AG20443 (cell line): ENCODE measurements at places on chromosomes 2 and 18.

GRCh38 chr2:163802284-163802683 is 66.5 kb upstream of the FIGN start:
- no peak for DNase-seq

DNA sequence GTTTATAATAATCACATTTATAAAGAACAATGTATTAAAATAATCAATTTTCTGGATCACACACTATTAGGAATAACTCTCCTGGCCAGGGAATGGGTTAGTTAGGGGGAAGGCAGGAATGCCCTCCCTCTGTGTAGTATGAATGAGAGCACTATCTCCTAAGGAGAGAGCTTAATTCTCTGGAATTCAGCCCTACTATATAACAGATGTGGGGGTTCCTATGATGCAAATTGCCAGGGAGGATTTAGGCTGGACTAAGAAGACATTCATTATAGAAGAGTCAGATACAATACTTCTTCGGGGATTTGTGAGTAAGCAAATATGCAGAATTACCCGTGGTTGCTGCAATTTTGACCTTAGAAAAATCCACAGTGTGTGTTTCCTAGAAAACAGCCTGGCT is 250.1 kb upstream of the VRK2 start:
- DNase-seq, result no peak

- DNase-seq, result no peak
Measured at GRCh38 chr18:68478246-68478645, 236.7 kb downstream of the TMX3 start.

- DNase-seq, result no peak
Measured at GRCh38 chr2:71531522-71532047, 78.2 kb downstream of the DYSF start.

DNA sequence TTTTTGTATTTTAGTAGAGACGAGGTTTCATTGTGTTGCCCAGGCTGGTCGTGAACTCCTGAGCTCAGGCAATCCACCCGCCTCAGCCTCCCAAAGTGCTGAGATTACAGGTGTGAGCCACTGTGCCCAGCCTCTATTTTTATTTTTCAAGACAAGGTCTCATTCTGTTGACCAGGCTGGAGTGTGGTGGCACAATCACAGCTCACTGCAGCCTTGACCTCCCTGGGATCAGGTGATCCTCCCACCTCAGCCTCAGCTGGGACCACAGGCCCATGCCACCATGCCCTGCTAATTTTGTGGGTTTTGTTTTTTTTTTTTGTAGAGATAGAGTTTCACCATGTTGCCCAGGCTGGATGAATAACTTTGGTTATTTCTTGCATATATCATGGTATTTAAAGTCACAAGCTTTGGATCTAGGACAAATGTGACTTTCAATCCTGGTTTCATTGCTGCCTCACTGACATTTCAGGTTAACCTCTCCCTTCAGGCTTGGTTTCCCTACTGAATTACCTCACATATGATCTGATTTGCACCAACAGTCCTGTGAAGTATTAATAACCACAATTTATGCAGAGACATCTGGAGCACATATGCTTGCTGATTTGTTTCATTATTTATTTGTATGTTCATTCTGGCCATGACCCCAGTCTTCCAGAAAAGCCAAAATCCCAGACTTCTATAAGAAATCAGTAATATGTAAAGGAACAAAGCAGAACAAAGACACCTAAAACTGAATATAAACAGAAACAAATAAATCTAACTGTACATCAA is 17.5 kb upstream of the RAB31 start:
- DNase-seq, result no peak

DNA sequence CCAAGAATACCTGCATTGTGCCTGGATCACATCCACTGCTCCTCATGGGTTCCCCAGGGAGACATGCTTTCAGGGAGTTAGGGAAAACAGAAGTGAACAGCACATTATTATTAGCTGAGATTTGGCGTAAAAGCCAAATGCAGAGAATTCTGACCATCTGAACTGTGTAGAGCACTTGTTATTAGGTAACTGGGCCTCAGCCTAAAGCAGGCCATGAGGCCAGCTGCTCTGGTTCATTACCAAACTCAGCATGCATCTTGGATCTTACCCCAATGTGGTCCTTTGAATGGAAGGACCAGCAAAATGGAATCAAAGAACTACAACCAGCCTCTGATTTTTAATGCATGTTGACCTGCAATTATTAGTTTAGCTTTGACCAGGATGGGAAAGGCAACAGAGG is 322.3 kb downstream of the KCNS3 start:
- DNase-seq, result no peak

- no peak for DNase-seq
Measured at GRCh38 chr18:8803063-8803795, 97.9 kb downstream of the MTCL1 start.

GRCh38 chr2:96897491-96898134 is 27.7 kb upstream of the SEMA4C start:
- DNase-seq, result no peak

DNA sequence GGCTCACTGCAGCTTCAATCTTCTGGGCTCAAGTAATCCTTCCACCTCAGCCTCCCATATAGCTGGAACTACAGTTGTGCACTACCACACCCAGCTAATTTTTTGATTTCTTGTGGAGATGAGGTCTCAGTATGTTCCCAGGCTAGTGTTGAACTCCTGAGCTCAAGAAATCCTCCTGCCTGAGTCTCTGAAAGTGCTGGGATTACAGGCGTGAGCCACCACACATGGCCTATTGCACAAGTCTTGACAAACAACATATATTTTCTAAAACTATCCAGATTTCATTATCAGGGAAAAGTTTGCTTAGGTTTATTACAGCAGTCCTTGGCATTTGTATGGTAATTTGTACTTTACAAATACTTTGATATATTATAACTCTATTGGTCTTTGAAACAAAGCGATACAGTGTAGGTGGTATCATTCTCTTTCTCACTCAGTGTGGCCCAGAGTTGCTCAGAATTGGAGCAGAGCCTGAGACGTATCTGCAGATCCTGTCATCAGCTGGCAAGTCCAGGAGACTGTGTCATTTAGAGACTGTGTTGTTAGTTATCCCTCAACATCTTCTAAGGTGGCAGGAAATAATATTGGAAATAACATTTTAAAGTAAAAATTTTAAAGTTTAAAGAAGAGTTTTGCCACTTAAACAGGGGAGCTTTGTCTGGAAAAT is 41.4 kb downstream of the PDK1 start:
- no peak for DNase-seq

DNA sequence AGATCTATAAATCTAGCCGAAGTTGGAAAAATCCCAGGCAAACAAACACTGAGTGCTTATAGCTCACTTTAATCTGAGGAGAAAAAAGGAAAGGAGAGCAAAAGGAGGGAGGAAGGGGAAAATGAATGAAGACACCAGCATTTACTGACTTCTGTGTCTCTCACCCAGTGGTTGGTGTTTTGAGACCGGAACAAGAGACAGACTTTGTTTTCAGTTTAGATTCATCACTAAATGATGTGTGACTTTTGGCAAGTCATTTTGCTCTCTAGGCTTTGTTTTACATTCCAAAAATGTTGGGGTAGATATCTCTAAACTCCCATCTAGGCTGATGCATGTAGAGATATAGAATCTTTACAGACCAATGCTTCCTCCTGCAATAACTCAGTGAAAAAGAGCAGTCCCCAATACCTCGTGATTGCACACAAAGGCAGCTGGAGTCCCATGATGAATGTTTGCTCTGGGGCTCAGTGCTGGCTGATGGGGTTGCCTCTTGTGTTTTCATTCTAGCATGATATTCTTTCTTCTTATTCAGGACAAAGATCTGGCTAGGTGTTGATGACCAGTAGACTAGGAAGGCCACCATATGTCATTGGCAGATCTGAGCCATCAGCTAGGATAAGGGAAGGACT is 51.4 kb downstream of the TRIB2 start:
- no peak for DNase-seq

DNA sequence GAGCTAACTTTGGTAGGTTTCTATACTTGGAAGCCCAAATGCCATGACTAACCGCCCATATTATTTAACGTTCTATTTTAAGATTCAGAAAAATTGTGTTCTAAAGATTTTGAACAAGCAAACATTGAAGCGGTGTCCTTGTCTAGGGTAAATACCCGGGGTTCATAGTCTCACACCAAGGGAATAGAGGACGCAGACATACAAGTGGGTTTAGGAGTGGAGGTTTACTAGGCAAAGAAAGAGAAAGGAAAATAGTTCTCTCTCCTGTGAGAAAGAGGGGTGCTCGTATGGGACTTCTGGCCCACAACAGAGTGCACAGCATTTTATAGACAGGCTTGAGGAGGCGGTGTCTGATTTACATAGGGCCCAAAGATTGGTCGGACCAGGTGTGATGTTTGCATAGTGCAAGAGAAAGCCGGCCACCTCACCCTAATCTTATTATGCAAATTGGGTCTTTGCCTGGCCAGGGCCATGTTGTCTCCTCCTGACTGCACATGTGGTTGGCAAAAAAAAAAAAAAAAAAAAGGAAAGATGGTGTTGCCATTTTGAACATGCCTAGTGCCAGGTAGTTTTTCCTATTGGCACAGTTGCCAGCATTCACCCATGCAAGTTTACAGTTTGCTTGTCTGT is 1062.6 kb downstream of the LRP1B start:
- no peak for DNase-seq

GRCh38 chr2:218895759-218896500 is 15.3 kb downstream of the WNT10A start:
- DNase-seq, result no peak

DNA sequence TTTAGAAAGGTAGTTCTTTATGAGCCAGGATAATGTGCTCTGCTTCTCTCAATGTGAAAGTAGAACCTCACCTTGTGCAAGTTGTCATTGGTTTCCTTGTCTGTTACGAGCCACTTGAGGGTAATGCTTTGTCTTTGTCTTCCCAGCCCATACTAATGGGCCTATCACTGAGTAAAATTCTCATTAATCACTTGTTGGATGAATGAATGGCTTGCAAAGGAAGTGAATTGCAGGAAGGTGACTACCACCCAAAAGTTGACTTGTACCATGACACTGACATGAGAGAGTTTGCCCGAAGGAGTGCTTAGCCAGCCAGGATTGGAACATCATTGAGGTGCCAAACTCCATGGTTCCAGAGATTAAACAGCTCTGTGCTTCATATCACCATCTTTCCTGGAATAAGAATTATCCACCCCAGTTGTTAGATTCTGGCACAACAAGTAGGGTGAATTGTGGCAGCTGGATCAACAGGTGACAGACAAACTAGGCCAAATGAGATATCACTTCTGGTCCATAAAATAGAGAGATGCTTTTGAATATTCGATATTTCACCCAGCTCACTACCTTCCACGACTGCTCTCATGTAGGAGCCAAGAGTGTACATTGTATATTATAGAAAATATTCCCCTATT is 20.5 kb upstream of the CD28 start:
- DNase-seq, result no peak

- DNase-seq, result no peak
Measured at GRCh38 chr2:41829052-41829451, 218.8 kb upstream of the PKDCC start.

- peak; percentile 17 for DNase-seq
Measured at GRCh38 chr2:69092857-69093256, 79.9 kb downstream of the ANTXR1 start.

GRCh38 chr2:17107151-17107550 is 411.1 kb downstream of the RAD51AP2 start:
- DNase-seq, result no peak

DNA sequence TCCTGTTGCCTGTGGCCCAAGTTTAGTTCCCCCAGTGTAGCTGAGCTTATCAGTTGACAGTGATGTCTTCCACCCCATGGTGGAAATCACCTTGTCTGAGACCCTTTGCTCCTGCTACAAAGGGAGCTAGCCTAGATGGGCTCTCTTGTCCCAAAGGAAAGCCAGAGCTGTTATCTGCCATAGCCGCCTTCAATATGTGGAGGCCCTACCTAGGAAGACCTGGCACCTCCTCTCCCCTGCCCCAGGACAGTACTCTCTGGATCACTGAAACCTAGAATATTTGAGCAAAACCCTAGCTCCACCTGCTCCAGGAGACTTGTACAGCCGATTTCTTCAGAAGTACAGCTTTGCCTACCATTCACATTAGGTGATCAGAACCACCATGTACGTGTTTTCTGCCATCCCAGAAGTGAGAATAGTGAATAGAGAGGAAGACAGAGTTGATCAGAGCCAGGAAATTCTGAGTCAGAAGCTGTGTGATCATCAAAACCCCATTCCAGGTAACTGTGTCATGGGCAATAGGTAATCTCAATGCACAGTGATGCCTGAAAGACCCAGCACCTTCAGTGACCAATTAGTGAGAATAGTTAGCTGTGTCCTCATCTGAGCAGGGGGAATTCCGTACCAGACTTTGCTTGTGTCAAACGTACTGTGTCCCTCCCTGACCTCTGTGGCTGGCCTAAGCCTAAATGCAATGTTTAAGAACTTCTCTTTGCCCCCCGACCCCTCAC is 138.4 kb upstream of the ALPP start:
- no peak for DNase-seq

- DNase-seq, result no peak
Measured at GRCh38 chr18:36307513-36307912, 10.0 kb downstream of the FHOD3 start.

DNA sequence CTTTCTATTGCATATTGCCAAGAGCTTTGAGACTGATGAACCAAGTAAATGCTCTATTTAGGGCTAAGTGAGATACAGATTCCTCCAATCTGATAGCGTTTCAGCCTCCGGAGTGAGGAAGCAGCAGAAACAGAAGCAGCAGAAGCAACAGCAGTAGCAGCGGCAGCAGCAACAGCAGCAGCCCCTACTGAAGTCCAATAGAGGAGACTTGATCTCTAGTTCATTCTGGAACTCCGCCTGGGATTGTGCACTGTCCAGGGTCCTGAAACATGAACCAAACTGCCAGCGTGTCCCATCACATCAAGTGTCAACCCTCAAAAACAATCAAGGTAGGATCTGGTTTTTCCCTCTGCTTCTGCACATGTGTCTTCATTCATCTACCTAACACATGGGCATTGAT is at the start of gene DPP10:
Gene DPP10, plus strand, starts transcription at position 132 of the 400 bp plus-strand sequence.
- DNase-seq, result no peak

DNA sequence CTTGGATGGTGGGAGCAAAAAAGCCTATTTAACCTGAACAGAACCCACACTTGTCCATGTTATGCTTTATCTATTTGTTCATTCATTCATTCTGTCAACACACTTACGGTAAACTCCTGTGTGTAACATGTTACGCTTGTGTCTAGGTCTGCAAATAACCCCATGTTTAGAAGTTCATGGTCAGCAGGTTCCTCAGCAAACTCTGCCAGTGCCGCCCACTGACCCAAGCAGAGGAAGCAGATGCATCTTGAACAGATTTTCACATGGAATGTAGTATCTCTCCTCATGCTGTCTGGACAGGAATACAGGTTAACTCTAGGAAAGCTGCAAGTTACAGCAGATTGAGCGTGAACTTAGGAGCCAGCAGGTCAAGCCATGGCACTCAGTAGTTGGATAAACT is 213.7 kb upstream of the COPS8 start:
- no peak for DNase-seq

GRCh38 chr2:111662039-111662770 is 221.8 kb downstream of the ANAPC1 start:
- DNase-seq, result peak; percentile 79
